ENCODE measurements at places on chromosomes 6 and 20.

GRCh38 chr6:138517635-138518034, 18.3 kb upstream of the NHSL1 start:
- peak; percentile 16 for DNase-seq

- no peak for DNase-seq
Measured at GRCh38 chr6:34288581-34288980, 39.8 kb upstream of the SMIM29 start.

DNA sequence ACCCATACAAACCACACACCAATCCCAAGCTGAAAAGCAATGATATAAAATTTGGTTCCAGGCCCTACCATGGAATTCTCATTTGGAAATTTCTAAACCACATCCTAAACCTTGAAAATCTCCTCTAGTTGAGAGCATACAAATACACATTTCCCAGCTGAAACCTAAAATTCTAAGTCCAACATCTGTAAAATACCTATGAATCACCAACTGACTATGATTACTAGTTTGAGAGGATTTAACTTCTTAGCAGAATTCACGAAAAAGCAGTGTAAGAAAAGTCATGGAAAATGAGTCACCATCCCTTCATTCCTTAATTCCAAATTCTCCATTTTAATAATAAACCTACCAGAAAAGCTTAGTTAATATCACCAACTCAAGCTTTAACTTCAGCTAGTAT, 15.4 kb downstream of the RANBP9 start:
- peak; percentile 6 for DNase-seq

GRCh38 chr6:100565439-100566104, 100.9 kb upstream of the SIM1 start:
- no peak for DNase-seq

DNA sequence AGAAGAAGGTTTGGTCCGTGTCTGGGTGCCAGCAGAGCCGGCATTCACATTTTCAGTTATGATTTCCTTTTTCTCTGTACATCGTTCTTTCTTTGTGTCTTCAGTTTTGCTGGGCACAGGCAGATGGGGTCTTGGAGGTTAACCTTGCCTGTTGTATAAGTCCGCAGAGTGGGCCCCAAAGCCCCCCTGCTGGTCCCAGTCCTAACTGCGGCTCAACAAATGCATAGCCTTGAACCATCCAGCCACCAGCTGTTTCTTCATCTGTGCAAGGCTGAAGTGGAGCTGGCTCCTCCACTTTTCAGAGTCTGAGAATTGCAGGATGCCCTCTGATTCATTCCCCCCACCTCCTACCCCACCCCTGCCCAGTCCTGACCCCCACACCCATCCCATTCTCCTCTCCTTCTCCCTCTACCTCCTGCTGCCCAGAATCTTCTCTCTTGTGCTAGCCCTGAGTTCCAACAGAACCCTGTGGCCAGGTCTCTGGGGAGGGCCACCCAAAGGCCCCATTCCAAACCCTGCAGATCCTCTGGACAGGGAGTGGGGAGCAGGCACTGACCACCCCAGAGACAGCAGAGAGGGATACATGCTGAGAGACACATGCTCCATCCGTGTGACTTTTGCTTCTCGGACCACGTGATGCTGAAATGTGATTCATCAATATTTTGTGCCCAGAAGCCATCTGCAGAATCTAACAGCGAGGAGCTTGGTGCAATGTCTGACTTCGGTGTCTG, 386.5 kb upstream of the SULF2 start:
- no peak for DNase-seq

DNA sequence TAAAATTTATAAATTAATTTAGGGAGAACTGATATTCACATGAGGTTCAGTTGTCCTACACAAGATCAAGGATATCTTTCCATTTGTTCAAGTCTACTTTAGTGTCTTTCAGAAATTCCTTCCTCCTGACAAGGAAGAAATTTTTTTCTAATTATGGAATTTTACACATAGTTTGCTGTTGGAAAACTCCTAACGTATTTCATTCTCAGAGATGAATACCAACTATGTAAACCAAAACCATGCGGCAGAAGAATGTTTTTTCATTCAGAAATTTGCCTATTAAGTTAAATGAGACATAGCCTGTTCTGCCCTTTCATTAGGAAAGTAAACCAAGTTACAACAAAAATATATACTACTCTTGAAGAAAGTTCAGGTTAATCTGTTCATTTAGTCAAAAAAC, 111.2 kb upstream of the PRDM1 start:
- DNase-seq, result no peak

DNA sequence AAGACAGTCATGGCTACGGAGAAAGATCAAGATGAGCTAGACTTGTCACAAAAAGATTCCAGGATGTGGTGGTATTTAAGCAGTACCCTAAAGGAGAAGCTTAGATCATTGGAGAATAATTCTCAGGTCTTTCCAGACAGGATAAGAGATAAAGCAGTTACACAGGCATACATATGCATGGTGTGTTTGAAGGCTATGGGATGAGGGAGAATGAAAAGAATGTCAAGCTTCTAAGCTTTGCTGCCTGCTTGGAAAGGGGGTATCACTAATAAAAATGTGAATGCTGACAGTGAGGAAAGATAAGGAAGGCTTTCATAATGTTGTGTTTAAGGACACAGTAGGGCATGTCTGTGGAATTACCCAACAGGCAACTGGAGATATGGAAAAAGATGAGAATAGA, 28.1 kb downstream of the RWDD2A start:
- DNase-seq, result no peak

DNA sequence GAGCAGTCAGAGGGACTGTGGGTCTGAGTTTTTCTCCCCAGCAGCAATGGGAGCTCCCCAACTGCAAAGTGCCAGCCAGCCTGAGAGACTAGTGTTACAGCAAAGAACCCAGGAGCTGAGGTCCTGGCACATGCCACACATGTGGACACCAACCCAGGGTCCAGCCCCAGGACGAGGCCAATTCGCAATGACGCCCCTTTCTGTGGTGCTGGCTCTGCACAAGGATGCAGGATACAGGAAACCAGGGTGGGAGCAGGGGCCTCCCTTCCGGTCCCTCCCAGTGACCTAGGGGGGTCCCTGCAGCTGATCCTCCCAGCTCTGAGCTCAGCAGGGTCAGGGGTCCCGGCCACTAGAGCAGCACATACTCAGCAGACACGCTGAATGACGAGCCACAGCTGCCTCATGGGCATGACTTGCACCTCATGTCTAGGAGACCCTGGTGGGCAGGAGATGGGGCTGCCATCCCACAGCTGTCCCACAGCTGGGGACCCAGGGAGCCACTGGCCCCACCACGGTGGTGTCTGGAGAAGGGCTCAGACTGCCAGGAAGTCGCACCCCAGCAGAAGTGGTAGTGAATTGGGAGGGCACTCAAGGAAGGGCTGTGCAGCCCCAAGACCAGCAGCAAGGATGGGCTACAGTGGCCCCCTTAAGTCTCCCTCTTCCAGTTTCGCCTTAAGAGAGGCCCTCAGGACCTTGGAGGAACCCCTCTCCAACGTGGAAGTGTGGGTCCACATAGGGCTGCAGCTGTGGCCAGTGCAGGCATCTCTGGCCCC, 3.6 kb downstream of the ARFRP1 start:
- no peak for DNase-seq

- no peak for DNase-seq
Measured at GRCh38 chr6:122568350-122568749, 41.9 kb upstream of the PKIB start.

- no peak for DNase-seq
Measured at GRCh38 chr20:64096535-64096934, 10.8 kb downstream of the NPBWR2 start.

GRCh38 chr20:39880890-39881289, 808.1 kb downstream of the MAFB start:
- DNase-seq, result peak; percentile 21

GRCh38 chr20:33667245-33667675, 517 bp downstream of the ACTL10 start:
- no peak for DNase-seq

- DNase-seq, result no peak
Measured at GRCh38 chr20:38059832-38060231, 26.3 kb downstream of the RPRD1B start.

GRCh38 chr6:297571-298232, 5.4 kb downstream of the DUSP22 start:
- no peak for DNase-seq
